ENCODE measurements at places on chromosomes 4 and X.

- no peak for DNase-seq
Observed at GRCh38 chr4:10181745-10182445, 65.3 kb upstream of the WDR1 start.

DNA sequence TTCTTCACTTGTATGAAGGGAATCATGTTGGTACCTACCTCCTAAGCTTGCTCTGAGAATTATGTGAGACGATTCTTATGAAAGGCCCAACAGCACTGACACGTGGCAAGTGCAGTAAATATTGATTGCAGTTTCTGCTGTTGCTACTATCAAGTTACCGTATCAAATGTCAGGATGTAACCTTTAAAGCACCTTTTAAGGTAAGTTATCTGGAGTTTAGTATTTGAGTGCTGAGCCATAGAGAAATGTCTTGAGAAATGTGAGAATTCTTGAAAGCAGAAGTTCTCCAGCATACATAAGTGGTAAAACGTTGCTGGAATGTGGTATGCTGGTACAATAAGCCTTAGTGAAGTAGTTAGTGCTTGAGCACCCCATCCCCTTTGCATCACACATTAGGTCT, 90.4 kb downstream of the PHOX2B start:
- no peak for DNase-seq

DNA sequence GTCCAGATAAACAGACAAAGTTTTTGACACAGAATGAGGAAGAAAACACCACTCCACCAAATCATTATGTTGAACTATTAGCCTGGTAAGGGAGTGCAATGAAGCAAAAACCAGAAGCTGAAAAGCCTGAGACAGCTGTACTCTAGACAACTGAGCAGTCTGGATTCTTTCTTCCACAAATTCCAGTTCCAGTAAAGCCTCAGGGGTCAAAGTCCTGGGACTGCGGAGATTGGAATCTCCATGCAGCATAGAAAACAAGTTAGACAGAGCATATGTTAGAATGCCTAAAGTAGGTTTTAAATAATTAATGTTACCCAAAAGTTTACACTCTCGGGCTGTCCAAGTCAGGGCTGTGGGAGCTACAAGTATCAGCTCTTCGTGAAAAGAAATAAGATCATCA, 263.2 kb downstream of the TECRL start:
- DNase-seq, result no peak

DNA sequence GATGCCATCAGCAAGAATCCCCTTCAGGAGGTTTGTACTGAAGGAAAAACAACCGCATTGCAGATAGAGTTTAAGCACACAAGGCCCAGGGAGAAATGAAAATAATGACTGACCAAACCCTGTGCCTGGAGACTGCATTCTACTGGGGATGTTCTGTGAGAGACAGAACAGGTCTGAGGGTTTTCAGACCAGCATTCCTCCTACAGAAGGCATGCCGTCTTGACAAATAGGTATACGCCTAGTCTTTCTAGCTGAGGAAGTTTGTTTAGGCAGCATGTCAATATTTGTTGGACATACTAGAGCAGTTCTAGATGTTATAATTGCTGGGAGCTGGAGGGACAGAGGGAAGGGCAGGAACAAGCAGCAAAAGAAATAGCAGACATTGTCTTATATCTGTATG, 68.4 kb upstream of the SCOC start:
- DNase-seq, result no peak

DNA sequence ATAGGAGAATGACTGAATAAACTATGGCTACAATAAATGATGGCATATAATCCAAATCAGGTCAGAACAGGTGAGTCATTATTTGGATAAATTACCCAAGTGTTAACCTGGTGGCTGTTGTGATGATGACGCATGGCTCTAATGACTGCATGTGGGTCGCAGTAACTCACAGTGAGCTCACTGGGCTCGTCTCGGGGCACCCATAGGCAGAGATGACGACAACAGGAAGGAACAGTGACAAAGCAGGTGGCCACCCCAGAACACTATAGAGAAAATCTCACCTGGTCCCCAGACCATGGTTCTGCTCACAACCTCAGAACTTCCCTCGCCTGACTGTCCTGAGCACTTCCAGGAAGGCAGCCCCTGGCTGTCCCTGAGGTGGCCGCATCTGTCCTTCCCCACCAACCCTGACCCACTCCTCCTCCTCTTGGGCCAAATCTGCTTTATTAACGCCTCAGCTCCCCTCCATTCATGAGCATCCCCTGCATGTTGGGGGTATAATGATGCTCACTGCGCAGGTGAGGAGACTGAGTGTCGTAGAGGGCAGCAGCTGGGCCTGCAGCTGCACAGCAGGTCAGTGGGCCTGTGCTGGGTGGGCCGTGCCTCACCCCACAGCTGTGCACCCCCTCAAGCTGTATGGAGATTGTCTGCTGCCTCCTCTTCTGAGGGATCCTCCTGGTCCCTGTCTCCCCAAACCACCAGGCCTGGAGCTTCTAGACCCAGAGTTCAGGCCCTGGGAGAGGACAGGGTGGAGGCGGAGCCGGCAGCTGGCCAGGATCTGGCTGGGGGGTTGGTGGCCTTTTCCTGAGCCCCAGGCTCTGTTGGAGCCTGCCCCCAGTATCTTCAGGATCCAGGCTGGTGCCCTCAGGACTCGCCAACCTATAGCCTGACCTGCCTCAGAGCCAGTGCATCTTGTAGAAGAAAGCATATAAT, 30.9 kb upstream of the FAM156A start:
- DNase-seq, result no peak

DNA sequence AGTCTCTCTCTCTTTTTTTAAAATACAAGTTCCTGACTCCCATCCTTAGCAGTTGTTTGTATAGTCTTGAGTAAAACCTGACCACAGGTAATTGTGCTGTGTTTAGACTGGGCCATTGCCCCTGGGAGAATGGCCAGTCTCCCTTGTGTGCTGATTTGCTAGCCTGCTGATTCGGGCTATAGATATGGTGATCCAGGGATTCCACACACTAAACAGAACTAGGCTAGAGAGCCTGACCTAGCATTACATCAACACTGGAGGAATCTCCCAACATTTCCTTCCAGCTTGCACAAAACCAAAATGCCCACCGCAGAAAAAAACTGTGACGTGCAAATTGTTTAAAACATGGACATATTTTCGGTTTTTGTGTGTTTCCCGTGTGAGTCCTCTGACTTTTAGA, 5.1 kb downstream of the UPRT start:
- DNase-seq, result no peak

GRCh38 chr4:119506806-119507205, 121.8 kb downstream of the PDE5A start:
- DNase-seq, result no peak

GRCh38 chrX:109855501-109855900, 122.4 kb upstream of the ACSL4 start:
- DNase-seq, result no peak

DNA sequence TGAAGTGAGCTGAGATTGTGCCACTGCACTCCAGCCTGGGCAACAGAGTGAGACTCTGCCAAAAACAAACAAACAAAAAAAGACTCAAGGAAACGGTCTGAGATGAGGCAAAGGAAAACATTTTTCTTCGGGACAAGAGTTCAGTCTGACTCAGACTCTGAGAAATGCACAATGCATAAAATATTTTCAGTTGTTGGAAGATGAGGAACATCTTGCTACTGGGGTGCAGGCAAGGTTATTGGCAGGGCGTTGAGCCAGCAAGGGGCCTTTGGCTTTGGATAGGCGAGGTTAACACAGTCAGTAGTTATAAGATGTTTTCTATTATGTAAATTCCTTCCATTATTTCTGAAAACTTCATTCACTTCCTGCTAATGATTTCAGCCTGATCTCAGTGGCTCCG, 96.1 kb upstream of the VCX start:
- no peak for DNase-seq

GRCh38 chrX:31508338-31508737, 436.5 kb upstream of the FTHL17 start:
- DNase-seq, result no peak

All from H54 (cell line).